ENCODE measurements at places on chromosomes 5 and 9.

GRCh38 chr5:169913479-169913878 is 66.8 kb downstream of the INSYN2B start:
- no peaks in the 10 kb centered on the region for H3K27me3 ChIP-seq
- no peaks in the 10 kb centered on the region for H3K36me3 ChIP-seq
- no peak overlapping the region for H3K27ac ChIP-seq
- H3K4me3 ChIP-seq = no peak overlapping the region
- H3K4me1 ChIP-seq = peaks cover 4% of the 10 kb centered on the region

DNA sequence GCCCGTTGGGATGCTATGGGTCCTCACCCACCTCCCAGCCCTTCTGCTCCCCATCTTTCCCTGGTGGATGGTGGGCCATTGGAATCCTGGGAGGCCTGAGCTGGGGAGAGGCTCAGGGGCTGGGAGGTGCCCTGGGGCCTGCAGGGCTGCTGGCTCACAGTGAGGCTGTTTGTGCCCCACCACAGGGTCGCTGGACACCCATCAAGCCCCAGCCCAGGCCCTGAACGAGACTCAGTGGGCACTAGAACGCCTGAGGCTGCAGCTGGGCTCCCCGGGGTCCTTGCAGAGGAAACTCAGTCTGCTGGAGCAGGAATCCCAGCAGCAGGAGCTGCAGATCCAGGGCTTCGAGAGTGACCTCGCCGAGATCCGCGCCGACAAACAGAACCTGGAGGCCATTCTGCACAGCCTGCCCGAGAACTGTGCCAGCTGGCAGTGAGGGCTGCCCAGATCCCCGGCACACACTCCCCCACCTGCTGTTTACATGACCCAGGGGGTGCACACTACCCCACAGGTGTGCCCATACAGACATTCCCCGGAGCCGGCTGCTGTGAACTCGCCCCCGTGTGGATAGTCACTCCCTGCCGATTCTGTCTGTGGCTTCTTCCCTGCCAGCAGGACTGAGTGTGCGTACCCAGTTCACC is 4.9 kb upstream of the AIF1L start:
- no peak overlapping the region for H3K27ac ChIP-seq
- H3K4me1 ChIP-seq = no peaks in the 10 kb centered on the region
- H3K27me3 ChIP-seq = no peaks in the 10 kb centered on the region
- H3K4me3 ChIP-seq = no peak overlapping the region
- no peaks in the 10 kb centered on the region for H3K36me3 ChIP-seq

DNA sequence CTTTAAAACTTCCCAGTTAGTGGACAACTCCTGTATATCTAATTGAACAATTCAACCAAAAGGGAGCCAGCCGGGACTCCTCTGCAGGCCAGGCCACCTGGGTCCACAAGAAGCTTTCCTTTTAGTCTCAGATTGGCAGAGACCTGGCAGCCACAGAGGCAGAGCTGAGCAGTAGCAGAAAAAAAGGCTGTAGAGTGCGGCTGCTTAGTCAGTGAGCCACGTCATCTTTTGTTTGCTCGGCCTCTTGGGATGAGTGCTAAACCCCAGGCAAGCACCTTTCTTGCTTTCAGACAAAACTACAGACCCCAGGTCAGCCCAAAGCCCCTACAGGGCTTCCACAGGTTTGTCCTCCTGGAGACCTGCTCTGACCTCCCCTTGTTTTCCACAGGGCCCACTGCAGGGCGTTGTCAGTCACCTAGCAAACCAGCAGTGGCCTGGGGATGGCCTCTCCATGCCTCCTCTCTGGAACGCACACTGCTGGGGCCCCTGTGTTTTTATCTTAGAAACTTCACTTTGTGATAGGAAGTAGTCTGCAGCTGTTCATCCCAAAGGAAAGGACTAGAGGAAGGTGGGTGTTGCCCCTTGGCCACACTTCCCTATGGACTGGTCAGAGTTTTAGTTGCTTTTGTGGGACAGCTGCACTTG is 49.9 kb downstream of the SHB start:
- H3K27me3 ChIP-seq = no peaks in the 10 kb centered on the region
- H3K4me1 ChIP-seq = peaks cover 80% of the 10 kb centered on the region
- peak overlapping the region; percentile 43 for H3K4me3 ChIP-seq
- H3K27ac ChIP-seq = peak overlapping the region; percentile 97

DNA sequence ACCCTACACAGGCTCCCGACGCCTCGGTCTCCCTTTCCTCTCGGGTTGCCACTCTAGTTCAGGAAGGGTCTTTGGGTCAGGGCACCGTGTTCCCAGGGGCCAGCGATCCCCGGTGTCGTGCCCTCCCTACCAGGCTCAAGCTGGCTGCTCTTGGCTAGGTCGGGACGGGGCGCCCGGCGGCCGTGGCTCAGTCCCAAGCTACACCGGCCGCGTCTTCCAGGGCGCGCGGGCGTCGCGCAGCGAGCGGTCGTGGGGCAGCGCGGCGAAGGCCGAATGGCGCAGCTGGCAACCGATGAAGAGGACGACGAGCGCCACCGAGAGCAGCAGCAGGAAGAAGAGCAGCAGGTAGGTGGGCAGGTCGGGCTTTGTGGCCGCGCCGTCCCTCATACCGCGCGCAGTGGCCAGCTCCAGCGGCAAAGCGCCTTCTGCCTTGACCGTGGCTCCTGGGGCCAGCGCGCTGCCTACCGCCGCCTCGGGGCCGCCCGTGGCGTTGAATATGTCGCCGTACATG is 892 bp downstream of the SMIM32 start:
- H3K4me1 ChIP-seq = no peaks in the 10 kb centered on the region
- H3K36me3 ChIP-seq = no peaks in the 10 kb centered on the region
- H3K27ac ChIP-seq = no peak overlapping the region

GRCh38 chr9:88312045-88312444 is 76.2 kb upstream of the SPIN1 start:
- DNase-seq = no peak
- no peaks in the 10 kb centered on the region for H3K4me1 ChIP-seq
- H3K27ac ChIP-seq = no peak overlapping the region
- no peaks in the 10 kb centered on the region for H3K27me3 ChIP-seq
- H3K4me3 ChIP-seq = no peak overlapping the region

GRCh38 chr5:170436335-170436734 is 47.2 kb upstream of the KCNMB1 start:
- no peaks in the 10 kb centered on the region for H3K27me3 ChIP-seq
- H3K27ac ChIP-seq = no peak overlapping the region
- H3K4me3 ChIP-seq = no peak overlapping the region
- DNase-seq = no peak
- H3K36me3 ChIP-seq = no peaks in the 10 kb centered on the region

GRCh38 chr5:67335426-67335825 is 138.8 kb upstream of the CD180 start:
- no peaks in the 10 kb centered on the region for H3K27me3 ChIP-seq
- no peak for DNase-seq
- H3K4me3 ChIP-seq = no peak overlapping the region
- no peaks in the 10 kb centered on the region for H3K4me1 ChIP-seq

GRCh38 chr5:151504006-151504405 is 56.6 kb downstream of the SLC36A1 start:
- H3K27ac ChIP-seq = no peak overlapping the region
- no peaks in the 10 kb centered on the region for H3K27me3 ChIP-seq
- peaks cover 6% of the 10 kb centered on the region for H3K4me1 ChIP-seq

DNA sequence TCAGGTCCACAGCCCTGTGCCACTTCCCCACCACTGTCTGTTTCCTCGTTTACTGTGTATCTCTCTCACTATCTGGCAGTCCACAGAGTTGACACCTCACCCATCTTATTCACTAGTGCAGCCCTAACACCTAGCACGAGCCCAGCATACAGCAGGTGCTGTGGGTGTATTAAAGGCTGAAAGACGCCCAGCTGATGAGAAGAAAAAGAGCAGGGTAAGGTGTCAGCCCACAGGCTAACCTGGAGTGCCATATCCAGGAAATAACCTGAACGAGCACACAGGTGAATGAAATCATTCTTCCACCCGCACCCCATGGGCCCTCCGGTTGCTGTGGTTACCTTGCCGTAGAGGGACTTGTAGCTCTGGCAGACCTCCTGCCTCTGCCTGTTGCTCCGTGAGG is 18.6 kb downstream of the ANXA6 start:
- H3K27ac ChIP-seq = no peak overlapping the region
- peaks cover 17% of the 10 kb centered on the region for H3K36me3 ChIP-seq
- no peak for DNase-seq
- H3K4me1 ChIP-seq = no peaks in the 10 kb centered on the region
- H3K4me3 ChIP-seq = no peak overlapping the region
- H3K27me3 ChIP-seq = no peaks in the 10 kb centered on the region

DNA sequence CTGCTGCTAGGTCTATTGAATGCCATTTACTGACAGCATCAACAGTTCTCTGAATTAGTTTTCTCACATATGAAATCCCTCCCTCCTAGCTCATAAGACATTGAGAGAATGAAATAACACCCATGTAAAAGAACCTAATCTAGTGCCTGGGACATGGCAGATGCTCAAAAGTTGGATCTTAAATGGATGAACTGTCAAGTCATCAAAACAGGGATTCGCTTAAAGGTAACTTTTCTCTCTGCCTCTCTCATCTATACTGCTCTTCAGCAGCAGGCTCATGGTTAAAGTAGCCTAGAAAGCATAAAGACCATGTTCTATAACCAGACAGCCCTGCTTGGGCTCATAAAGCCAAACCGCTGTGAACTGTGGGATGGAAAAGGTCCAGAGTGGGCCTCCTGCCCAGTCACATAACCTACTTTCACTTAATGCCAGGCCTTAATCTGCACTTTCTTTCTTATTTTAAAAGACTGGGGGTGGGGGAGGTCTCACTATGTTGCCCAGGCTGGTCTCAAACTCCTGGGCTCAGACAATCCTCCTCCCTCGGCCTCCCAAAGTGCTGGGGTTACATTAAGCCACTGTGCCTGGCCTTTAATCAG is 3.7 kb downstream of the TMEM245 start:
- no peaks in the 10 kb centered on the region for H3K27me3 ChIP-seq
- no peaks in the 10 kb centered on the region for H3K36me3 ChIP-seq
- no peak for DNase-seq
- H3K4me1 ChIP-seq = peaks cover 36% of the 10 kb centered on the region
- H3K4me3 ChIP-seq = no peak overlapping the region
- no peak overlapping the region for H3K27ac ChIP-seq

DNA sequence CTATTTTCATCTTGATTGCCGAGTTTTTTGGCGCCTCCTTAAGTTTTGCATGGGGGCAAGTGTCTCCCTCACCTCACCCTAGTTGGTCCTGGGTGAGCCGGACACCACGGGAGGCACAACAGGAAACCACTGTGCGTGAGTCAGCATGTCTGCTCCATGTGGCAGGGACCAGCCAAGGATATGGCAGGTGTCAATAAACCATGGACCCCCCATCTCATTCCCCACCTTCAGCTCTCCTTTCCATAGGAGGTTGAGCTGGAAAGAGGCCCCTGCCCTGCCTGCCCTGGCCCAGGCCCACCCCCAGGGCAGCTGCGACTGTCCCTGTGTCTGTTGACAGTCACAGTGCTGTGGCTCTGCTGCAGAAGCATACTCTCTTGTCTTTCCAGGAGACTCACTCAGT is 3.1 kb downstream of the SPACA9 start:
- no peak for DNase-seq
- no peak overlapping the region for H3K4me3 ChIP-seq
- H3K4me1 ChIP-seq = peaks cover 4% of the 10 kb centered on the region
- H3K27me3 ChIP-seq = no peaks in the 10 kb centered on the region
- no peak overlapping the region for H3K27ac ChIP-seq

Measured in PC-3 (cell line).